ENCODE measurements at places on chromosomes 16 and 17.

DNA sequence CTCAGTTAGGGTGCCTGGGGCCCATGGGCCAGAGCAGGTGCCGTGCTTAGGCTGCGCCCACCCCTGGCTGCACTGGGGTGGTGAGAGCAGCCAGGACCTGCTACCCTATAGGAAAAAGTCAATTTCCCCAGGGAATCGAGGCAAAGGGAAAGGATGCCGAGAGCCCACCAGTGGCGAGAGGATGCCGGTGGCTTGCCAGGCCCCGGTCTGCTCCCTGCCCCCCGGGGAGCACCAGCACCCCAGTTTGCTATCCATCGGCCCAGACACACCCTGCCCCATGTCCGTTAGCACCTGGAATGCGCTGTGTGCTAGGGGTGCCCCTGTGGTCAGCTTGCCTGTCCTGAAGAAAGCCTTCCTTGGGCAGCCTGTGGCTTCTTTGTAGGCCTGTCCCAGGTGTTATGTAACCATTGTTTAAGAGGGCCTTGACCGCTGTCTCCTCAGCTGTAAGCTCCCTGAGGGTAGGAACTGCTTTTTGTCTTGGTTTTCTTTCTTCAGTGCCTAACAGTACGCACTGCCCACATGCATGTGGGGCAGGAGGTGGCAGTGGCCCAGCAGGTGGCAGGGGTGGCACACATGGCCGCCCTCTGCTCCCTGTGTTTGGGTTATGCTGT lies 40.8 kb downstream of the NT5M start:
- DNase-seq, result no peak

DNA sequence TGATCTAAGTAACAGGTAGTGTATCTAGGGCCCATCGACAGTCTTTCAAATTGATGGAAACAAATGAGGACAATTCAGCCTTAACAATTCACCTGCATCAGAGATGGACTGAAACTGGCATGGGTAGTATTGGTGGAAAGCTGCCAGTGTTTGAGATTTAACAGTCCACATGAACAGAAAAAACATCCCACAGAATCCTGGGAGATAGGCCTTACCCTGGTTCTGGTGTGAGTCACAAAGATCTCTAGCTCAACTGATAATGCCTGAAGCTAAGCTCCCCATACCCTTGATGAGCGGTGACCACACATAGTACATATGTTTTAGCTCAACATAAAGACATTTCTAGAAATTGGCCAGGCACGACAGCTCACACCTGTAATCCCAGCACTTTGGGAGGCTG lies 21.9 kb downstream of the CRK start:
- DNase-seq, result no peak

DNA sequence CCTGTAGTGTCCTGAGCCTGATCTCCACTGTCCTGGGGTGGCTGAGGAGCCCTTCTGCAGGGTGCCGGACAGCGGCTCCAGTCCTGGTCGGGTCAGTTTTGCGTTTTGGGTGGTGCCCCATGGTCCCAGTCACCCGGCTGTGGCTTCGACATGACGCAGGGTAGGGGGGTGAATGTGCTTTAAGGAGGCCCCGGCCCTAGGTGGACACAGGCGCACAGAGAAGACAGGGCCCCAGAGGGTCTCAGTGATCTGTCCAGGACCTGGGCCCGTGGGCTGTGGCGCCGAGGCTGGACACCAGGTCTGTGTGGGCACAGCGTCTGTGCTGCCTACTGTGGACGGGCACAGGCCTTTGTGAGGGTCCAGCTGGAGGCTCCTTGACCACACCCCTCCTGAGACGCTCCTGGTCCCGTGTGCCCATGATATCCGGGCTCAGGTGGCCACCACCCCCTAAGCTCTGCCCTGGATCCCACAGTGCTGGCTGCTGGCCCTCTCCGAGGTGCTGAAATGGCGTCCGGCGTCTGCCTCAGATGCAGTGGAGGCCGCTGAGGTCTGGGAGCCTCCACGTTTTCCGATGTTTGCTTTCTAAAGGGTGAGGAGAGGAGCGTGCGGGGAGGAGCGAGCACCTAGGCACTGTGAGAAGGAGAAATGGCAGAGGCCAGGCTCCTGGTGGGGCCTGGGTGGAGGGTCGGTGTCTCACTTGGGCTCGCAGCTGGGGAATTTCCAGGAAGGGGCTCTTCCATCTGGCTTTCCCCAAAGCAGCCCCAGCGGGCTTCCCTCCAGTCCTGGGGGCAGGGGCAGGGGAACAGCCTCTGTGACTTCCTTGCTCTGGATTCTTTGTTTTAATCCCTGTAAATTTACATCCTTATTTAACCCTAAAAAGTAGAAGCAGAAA lies 56.1 kb upstream of the ACSF3 start:
- no peak for DNase-seq

DNA sequence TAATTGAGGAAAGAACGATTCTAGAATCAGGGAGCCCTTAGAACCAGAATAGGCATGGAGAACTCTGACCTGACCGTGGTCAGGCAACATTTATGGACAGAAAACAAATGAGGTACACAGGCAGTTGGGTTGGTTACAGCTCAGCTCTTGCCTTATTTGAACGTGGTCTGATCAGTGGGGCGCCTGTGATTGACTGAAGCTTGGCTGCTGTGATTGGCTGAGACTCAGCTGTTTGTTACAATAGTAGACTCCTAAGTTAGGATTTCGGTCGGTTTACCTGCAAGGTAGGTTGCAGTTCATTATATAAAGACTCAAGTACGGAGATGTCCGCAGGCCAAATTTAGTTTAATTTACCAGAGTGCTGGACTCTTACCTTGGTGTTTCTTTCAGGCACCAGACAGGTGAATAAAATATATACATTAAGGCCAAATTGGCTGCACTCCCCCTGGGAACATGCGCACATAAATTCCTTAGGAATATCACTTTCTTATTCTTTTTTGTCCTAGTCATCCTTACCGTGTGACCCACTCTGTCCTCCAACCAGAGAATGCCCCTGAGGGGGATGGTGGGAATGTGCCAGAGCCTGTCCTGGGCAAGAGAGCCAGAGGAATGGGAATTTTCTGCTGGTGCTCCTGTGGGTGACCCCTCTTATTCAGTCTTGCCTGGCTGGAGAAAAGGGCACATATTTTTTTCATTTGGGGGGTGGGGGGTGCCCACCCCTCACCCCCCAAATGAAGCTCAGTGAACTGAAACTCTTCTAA lies 7.5 kb upstream of the CSNK2A2 start:
- no peak for DNase-seq

DNA sequence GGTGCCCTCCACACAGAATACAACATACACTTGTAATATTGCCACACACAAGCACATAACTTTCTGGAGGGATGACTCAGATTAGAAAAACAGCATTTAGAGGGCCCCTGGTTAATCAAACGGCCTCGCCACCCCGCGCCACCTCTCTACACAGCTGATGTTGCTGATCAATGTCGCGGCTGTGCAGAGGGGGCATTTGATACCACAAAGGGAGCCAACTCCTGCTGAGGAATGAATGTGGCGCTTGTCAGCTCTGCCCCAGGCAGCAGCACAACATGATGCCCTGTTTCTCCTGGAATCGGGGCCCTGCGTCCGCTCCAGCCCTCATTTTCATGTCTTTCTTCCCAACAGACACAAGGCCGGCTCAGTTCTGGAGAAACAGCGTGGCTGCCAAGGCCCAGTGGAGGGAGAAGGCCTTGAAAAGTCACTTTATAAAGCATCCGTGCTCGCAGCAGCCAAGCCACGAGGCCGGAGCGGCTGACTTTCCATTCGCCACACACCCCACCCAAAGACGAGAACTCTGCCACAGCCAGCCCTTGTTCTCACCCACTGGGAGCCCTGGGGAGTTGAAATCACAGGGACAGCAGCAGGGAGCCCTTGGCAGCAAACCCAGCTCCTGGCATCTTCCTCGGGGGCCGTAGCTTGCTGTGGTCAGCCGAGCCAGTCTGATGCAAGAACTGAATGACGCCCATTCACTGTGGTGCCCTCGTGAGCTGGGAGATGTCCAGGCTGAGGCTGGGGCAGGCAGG lies 65.6 kb downstream of the XYLT1 start:
- DNase-seq, result no peak

DNA sequence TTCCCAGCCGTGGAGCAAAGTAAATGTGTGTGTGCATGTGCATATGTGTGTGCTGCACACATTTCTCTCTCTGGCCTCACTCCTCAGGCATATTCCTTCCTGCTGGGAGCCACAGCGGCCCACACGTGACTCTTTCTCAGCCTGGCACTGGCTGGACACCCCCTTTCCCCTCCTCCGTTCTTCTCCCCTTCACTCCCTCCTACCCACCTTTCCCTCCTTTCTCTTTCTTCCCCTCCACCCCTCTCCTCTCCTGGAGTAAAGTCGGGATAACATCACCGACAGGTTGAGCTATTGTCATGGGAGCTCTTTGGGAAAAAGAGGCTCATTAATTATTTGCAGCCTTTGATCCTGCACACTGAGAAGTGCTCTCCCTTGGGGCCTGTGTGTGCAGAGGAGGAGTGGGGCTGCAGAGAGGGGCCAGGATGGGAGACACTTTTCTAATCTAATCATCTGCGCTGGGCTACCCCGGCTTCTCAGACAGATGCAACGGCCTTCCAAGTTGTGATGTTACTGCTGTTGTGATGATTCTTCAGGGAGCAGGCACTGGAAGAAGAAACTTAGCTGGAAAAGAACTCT lies 126.3 kb upstream of the HSBP1 start:
- no peak for DNase-seq

DNA sequence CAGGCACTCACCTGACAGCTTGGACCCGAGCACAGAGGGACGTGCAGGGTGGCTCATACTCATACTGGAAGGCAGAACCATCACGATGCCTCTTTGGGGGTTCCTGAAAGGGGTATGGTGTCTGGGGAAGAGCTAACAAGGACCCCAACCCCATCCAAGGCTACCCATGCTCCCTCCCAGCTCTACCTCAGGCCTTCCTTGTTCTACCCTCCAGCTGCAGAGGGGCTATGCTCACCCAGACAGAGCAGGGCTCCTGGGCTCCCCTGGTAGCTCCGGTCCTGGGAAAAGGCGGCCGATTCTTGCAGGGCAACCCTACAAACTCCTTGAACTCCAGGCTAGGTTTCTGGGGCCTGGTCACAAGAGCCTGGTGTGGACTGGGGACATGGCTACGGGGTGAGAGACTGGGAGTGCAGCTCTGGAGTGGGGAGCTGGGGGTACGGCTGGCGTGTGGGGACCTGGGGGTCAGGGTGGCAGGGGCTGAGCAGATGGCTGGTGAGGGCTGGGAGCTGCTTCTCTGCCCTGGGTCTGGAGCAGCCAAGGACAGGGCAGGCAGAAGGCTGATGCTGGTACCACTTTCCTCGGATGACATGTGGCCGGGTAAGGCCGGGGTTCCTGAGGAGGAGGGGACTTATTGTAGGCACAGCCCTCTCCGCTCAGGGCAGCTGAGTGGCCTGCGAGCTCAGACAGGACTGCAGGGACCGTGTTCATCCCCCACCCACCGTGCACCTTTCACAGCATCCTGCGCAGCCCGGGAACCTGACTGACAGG lies 2.1 kb downstream of the ACD start:
- DNase-seq, result no peak

- no peak for DNase-seq
These were observed 83.6 kb downstream of the SDK2 start for GRCh38 chr17:73560661-73561060.

DNA sequence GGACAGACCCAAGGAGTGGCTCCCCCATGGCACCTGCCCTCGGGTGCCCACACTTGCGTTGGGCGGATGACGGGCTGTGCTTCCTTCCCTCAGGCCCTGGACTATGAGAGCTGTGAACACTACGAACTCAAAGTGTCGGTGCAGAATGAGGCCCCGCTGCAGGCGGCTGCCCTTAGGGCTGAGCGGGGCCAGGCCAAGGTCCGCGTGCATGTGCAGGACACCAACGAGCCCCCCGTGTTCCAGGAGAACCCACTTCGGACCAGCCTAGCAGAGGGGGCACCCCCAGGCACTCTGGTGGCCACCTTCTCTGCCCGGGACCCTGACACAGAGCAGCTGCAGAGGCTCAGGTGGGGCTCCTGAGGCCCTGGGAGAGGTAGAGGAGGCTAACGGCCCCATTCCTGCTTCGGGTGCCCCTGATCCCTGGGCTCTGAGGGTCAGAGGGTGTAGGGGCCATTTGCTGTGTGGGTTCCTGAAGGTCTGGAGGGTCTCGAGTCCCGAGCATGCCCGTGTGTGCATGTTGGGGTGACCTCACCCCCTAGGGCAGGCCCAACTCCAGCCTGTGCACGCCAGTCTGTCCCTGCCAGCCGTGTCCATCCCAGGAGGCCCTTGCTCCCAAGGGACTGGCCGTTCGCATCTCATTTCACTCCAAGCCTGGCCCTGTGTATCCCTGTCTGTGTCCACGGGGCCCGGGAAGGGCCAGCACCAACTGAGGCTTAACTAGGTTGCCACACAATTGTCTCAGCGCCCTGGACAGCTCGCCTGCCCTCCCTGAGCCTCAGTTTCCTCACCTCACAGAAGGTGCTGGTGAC lies 10.0 kb downstream of the SLC22A31 start:
- DNase-seq, result no peak

DNA sequence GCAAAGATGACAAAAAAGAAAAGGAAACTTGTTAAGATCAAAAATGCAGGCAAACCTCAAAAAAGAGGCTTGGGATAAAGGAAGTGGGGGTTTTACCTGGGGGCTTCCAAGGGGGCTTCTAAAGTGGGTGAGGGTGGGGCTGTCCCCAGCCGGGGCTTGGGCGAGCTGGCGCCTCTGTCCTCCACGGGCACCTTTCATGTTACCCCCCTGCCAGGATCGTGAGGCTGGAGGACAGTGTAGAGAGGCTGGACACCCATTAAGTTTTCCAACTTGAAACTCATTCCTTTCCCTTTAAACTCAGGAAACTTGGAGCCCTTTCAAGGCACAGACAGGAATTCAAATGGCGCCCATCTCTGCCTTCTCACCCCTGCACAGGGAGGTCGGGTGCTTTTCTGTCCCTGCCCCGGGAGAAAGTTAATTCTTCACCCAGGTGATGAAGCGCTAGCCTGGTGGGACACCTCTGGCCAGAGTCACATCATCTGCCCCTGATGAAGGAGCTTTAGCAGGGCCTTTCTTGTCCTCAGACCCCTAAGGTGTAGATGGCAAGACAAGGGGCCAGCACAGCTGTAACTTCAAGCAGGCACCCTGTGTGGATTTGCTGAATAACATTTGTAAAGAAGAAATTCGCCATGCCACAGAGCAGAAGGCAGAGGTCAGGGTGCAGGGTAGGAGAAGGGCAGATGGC lies 87.3 kb downstream of the C16orf78 start:
- no peak for DNase-seq

- no peak for DNase-seq
These were observed 145.2 kb downstream of the KATNIP start for GRCh38 chr16:27695161-27695560.

GRCh38 chr17:50578173-50578572 lies 17.7 kb downstream of the CACNA1G start:
- DNase-seq, result no peak

- no peak for DNase-seq
These were observed 50.6 kb downstream of the RBBP6 start for GRCh38 chr16:24589997-24590396.

- DNase-seq, result no peak
These were observed 23.4 kb upstream of the SEC14L1 start for GRCh38 chr17:77117415-77117814.

- no peak for DNase-seq
These were observed 95.7 kb downstream of the SLC39A11 start for GRCh38 chr17:72996791-72997190.

- DNase-seq, result no peak
These were observed 571 bp upstream of the CCP110 start for GRCh38 chr16:19523184-19523558.

- no peak for DNase-seq
These were observed 13.4 kb upstream of the TMEM170A start for GRCh38 chr16:75477680-75478473.

GRCh38 chr17:7179317-7180254 lies at the start of gene ASGR1:
TSS of gene ASGR1 (minus strand) at chr17:7179370. CDS start at chr17:7178563, 807 bp downstream.
- DNase-seq, result no peak

Measured in HS-27A (cell line).